ENCODE measurements at places on chromosomes 7 and 10.

DNA sequence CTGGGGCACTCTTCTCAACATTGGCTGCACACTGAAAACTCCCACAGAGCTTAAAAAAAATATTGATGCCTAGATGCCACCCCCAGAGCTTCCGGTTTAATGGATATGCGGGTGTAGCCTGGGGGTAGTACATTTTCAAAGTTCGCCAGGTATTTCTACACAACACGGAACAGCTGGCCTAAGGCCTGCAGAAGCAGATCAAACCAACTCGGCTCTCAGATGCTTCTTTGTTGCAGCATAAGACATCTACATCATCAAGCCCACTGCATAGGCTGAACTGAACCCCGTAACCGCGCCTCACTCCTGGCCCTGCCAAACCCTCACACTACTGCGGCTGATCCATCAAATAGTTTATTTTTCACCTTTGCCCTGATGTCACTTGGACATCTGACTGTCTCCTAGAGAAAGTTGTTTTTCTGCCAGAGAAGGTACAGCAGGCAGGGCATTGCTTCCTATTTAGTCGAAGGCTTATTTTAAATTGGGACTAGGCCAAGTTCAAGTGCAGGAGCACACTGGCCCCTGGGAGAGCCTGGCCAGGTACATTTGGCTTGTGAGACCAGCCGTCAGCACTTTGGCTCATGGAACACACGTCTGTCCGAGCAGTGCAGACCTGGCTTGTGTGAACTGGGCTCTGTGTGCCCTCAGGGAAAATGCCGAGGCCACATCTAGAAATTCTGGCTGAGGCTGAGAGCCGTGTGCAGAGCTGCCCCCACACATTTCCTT is 113.3 kb downstream of the TACC2 start:
- no peak for DNase-seq

DNA sequence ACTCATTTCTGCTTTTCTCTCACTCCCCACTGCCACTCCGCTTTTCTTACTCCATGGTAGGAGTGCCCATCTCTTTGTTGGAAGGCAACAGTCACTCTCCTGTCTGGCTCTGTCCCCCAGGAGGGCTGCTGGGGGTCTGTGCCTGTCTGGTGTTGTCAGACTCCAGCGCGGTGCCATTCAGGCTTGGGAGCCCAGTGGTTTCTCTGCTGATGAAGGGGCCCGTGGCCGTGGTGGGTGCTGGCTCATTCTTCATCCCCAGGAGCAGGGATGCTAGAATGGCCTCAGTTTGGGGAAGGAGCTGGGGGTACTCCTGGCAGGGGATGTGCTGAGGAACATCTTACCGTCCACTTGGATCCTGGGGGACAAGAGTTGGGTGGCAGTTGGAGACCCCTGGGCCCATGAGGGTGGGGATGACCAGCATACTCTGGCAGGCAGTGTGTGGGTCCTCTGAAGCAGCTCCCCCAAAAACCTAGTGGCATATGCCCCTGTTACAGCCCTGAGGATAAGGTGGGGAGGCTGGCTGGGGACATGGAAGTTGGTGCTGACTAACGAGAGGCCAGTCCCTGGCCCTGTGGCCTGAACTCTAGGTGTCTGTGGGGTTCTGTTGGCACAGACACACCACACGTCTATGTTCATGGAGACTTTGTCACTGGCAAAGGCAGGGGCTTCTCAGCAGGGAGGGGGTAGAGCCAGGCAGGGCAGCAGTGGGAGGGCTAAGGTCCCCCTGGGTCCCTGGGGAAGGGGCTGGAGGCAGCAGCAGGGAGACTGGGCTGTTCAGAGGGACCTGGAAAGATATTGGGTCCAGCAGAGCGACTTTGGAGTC is 102.8 kb upstream of the RET start:
- no peak for DNase-seq

GRCh38 chr7:73885975-73886798 is 25.2 kb downstream of the TMEM270 start:
- no peak for DNase-seq

DNA sequence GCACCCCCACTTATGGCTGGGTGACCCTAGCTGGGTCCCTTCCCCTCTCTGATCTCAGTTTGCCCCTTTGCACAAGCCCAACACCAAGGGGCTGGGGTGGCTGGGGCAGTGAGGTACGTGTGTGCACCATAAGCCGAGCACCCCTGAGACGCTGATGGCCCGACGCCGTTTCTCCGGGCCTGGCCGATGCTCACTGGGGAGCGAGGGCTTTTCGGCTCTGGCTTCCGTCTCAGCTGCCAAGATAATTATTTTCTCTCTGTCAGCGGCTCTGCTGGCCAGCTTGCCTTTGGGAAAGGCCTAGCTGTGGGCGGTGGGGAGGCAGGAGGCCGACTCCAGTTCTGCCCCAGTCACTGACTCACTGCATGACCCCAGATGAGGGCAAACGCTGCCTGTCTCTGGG is 91.0 kb downstream of the ZMIZ1 start:
- no peak for DNase-seq
